ENCODE measurements at places on chromosomes 13 and 19. TPM values are rescaled to one million over a fixed set of nuclear protein-coding genes. Genes with fewer than 3 reads are reported as not detected.

DNA sequence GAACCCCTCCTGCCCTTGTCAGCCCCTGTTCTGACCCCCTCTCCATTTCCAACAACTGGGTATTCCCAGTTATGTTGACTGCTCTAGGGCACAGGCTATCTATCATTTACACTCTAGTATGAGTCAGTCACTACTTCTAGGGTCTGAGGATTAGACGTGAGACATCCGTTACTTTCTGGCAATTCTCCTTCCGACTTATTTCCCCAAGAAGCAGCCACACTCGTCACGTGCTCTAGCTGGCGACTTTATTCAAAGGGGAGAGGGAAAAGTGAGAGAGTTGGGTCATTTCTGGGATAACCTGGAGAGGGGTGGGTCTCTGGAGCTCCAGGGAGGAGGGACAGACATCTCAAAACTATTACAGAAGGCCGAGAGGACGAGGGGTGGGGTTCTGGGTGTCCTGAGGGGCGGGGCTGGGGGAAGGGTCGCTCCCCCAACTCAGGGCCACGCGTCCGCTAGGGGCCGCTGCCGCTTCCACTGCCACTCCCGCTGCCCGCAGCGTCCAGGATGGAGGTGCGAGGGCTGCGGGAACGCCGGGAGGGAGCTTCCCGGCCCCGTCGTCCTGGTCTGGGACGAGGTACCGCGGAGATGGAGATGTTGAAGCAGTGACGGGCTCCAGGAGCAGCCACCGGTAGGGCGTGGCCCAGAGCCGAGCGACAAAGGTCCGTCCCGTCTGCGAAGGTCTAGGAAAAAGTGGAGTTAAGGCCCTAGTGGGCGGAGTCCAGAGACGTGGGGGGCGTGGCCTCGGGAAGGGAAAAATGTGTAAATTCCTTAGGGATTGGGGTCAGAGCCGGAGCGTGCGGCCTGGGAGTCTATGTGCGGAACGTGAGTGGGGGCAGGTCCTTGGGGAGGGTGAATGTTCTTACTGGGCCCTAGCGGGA is 8.9 kb downstream of the RTBDN start:
- DNase-seq: peak; percentile 33

- DNase-seq: peak; percentile 68
These were observed 116.2 kb downstream of the TBC1D4 start for GRCh38 chr13:75365724-75366173.

DNA sequence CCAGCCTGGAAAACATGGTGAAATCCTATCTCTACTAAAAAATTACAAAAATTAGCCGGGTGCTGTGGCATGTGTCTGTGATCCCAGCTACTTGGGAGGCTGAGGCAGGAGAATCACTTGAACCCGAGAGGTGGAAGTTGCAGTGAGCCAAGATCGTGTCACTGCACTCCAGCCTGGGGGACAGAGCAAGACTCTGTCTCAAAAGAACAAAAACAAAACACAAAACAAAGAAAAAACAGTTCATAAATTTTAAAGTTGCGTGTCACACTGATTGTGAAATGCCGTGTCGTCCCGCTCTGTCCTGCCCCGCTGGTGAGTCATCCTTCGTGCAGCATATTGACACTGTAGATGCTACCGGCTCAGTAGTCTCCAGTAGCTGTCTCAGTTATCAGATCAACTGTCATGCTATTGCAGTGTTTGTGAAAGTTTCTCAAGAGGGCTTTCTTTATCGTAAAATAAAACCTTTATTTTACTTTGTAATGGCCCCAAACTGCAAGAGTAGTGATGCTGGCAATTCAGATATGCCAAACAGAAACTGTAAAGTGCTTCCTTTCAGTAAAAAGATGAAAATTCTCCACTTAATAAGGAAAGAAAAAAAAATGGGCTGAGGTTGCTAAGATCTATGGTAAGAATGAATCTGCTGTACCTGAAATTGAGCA is 36.4 kb upstream of the IGFL1 start:
- peak; percentile 48 for DNase-seq

- DNase-seq: no peak
These were observed 75.4 kb upstream of the GPR183 start for GRCh38 chr13:99382428-99383133.

DNA sequence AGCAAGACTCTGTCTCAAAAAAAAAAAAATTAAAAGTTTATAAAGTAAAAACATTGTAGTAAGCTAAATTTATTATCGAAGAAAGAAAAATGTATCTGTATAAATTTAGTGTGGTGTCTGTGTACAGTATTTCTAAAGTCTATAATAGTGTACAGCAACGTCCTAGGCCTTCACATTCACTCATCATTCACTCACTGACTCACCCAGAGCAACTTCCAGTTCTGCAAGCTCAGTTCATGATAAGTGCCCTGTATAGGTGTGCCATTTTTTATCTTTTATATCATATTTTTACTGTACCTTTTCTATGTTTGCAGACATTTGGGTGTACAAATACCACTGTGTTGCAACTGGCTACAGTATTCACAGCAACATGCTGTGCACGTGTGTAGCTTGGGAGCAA is 118.1 kb downstream of the TNFRSF19 start:
- DNase-seq: no peak

- DNase-seq: no peak
These were observed 281.1 kb downstream of the DNAJC15 start for GRCh38 chr13:43304449-43304848.

- peak; percentile 59 for DNase-seq
These were observed 9.7 kb upstream of the GIPC1 start for GRCh38 chr19:14505488-14506239.

- DNase-seq: peak; percentile 93
These were observed 5.6 kb downstream of the TLE6 start for GRCh38 chr19:2982983-2983350.

DNA sequence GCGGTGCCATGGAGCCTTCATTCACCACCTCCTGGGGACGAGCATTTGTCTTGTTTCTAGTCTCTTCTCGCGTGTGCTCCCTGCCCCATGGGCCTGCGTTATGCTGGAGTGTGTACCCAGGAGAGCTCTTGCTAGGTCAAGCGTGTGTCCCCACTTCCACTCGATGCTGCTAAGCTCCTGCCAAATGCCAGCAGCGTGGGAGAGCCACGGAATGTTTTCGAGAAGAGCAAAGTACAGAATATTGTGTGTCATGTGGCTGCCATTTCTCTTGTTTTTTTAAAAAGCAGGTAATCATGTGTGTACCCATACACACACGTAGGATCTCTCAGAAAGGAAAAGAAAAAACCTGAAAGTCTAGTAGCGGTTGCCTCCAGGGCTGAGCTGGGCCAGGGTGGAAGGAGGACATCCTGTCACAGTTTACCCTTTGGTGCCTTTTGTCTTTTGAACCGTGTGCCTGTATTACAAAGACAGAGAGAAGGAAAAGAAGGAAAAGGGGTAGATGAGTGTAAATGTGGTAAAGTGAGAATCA is 28.6 kb downstream of the PAK4 start:
- DNase-seq: no peak

DNA sequence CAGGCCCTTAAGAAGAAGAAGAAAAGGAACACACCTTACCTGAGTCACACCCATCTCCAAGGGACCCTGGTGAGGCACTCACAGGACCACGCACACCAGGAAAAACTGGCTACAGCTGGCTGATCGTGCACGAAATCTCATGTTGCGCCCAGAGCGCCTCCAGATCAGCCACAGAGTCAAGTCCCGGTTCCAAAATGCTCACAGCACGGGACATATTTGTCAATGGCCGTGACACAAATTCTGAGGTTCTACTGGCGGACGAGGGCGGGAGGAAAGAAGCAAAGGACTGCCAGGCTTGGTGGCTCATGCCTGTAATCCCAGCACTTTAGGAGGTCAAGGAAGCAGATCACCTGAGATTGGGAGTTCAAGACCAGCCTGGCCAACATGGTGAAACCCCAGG is 21.5 kb downstream of the SH3GL1 start:
- no peak for DNase-seq

DNA sequence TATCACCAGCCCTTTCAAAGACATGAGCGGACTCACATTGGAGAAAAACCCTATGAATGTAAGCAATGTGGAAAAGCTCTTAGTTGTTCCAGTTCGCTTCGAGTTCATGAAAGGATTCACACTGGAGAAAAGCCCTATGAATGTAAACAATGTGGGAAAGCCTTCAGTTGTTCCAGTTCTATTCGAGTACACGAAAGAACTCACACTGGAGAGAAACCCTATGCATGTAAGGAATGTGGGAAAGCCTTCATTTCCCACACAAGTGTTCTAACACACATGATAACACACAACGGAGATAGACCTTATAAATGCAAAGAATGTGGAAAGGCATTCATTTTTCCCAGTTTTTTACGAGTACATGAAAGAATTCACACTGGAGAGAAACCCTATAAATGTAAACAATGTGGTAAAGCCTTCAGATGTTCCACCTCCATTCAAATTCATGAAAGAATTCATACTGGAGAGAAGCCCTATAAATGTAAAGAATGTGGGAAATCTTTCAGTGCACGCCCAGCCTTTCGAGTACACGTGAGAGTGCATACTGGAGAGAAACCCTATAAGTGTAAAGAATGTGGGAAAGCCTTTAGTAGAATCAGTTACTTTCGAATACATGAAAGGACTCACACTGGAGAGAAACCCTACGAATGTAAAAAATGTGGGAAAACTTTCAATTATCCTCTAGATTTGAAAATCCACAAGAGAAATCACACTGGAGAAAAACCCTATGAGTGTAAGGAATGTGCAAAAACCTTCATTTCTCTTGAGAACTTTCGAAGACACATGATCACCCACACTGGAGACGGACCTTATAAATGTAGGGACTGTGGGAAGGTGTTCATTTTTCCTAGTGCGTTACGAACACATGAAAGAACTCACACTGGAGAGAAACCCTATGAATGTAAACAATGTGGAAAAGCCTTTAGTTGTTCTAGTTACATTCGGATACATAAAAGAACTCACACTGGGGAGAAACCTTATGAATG is 17.6 kb downstream of the ZNF791 start:
- DNase-seq: peak; percentile 33

GRCh38 chr13:113297370-113298042 is 467 bp downstream of the LAMP1 start:
- DNase-seq: peak; percentile 29

DNA sequence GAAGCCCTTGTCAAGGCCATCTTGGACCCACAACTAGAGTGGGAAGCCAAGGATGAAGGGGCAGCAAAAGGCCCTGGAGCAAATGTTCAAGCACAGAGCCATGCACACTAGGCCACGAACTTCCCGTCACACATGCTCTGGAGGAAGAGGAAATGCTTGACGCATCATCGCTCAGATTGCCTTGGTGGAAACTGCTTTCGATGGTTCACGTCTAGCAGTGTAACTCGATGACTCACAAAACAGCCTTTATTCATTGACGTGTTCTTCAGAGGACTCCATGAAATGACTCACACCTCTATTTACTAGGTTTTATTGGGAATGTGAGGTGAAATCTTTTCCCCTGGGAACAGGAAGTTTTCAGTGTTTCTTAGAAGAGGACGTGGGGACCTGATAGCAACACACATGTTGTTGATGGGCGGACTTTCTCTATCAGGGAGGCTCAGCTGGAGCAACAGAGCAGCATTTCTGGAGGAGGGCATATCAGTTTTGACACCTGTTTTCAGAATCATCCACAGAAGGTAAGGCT is 79.8 kb upstream of the FLT1 start:
- peak; percentile 100 for DNase-seq

GRCh38 chr13:52051400-52051799 is 26.9 kb downstream of the UTP14C start:
- DNase-seq: no peak

DNA sequence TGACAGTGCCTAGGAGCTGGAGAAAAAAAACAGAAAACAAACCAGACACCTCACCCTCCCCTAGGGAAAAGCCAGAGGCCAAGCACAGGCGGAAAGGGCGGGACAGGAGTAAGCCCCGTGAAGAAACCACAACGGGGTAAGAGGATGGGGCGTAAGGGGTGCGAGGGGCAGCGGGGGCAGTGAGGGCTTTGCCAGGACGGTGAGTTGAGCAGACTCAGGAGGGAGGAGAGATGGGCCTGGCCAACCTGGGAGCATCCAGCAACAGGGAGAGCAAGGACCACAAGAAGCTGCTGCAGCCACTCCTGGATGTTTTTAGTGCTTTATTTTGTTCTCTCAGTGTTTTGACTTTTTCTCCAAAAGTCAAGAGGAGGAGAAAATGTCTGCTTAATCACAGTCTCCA is 114.1 kb upstream of the SOX1 start:
- no peak for DNase-seq

- peak; percentile 78 for DNase-seq
These were observed 708.1 kb upstream of the ARGLU1 start for GRCh38 chr13:107275945-107276614.

GRCh38 chr19:5627395-5627904 is 4.6 kb downstream of the SAFB start:
- no peak for DNase-seq

The GZMM gene
- not detected for total RNA-seq

The KCNJ14 gene
- total RNA-seq: 0.20 TPM

The RYR1 gene
- not detected for total RNA-seq

The NLRP11 gene
- total RNA-seq: under 0.01 TPM

The ZSCAN4 gene
- total RNA-seq: not detected

The TOMM40 gene
- total RNA-seq: 33.6 TPM
